Stimulated activated CD4-positive, alpha-beta T cell treated with anti-CD3 and anti-CD28 coated beads, Interleukin-12 subunit alpha, Interleukin-12 subunit beta, amount 100 ng/mL, for 48 hours (primary cell): ENCODE measurements at places on chromosomes 3 and 15.

DNA sequence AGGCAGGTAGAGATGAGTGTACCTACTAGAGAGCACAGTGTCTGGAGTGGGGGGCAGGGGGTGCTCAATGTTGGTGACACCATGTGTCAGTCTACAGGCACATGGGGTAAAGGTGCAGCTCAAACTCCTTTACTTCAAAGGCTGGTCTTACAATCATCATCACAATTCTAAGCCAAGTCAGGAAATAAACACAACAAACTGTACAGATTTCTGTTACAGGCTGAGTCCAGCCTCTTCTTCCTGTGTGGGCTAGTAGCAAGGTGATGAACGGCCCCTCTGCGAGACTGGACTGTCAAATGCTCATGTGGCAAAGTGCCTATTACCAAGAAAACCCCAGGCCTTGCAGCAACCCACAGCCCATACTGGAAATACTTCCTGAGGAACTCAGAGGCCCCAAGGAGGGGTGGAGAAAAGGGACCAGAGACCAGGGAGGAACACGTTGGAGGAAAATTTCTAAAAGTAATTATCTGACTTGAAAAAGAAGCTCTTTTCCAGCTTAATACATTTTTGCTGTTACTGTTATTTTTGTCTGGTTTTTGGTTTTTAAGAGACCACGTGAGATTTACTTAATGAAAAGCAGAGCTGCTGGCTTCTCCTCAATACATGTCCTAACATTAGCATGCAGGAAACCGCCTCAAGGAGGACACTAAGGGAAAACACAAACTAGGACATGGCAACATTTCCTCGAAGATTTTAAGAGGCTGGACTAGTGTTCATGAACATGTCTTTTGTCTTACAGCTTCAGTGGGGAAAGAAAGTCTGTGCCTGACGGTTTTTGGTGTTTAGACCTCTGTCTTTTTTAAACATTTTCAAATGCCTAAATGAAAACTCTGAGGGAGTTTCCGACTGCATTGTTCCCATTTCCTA is 29.5 kb downstream of the TBC1D2B start:
- no peak for DNase-seq

DNA sequence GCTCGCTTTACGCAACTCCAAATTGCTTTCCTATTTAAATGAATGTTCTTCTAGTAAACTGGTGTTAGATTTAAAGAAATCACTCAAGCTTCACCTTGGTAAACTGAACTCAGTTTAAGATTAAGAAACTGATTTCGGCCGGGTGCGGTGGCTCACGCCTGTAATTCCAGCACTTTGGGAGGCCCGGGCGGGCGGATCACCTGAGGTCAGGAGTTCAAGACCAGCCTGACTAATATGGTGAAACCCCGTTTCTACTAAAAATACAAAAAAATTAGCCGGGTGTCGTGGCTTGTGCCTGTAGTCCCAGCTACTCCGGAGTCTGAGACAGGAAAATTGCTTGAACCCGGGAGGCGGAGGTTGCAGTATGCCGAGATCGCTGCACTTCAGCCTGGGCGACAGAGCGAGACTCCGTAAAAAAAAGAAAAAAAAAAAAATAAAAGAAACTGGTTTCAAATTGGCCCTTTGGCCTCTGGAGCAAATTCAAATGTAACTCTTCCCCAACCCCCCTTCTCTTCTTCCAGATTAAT is 1.7 kb downstream of the SKIL start:
- DNase-seq: no peak

DNA sequence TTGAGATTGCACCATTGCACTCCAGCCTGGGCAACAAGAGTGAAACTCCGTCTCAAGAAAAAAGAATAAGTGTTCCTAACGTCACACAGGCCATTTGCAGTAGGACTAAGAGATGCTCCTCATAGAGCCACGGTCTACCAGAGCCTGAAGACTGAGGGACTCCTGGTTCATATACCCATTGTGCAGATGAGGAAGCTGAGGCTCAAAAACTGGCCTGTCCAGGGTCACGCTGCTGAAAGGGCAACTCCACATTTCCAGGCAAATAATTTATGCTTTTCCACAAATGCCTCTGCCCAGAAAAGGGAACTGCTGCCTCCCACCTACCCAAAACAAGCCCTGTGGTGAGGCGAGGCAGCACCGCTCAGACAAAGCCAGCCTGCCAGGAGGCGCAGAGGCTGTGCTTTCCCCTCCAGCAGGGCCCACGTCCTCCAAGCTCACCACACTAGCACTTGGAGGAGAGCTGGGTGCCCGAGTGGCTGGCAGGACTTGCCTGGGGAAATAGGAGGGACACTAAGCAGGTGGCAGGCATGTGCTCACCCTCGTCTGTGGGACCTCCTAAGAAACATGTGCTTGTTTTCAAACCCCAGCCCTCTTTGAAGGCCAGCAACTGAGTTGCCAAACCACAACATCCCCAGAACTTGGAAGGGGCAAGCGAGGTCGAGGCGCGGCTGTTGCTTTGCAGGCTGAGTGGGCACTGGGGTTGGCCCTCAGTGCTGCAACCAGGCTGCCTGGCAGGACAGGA is 195.6 kb downstream of the XXYLT1 start:
- no peak for DNase-seq

DNA sequence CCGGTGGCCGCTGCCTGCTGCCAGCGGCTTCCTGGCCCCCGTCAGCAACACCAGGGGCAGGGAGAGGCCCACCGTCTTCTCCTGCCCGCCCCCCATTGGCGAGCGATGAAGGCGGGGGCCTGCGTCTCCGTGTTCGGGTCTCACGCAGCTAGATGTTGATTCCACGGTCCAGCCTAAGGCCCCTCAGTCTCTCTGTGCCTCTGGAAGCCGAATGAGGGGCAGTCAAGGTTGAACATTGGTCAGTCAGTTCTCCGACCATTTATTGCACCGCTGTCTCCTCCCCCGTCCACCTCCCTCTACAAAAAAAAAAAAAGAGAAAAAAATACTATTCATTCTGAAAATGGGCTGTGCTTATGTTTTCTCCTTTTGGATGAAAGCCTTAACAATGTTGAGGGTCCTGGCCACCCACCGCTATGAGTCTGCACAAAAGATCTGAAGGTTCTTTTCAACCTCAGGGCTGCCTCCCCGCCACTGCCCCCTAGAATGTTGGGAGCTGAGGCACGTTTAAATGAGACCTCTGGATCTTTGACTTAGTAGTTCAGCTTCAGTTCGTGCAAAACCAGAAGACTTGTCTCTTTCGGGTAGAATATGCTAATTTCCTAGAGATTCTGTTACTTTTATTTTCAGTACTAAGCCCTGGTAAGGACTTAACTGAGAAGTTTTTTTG is 736 bp downstream of the IREB2 start:
- DNase-seq: no peak

- no peak for DNase-seq
These were observed 28.7 kb downstream of the ATP1B3 start for GRCh38 chr3:141905129-141905528.

- DNase-seq: no peak
These were observed 541.1 kb downstream of the AGBL1 start for GRCh38 chr15:86620641-86621349.

DNA sequence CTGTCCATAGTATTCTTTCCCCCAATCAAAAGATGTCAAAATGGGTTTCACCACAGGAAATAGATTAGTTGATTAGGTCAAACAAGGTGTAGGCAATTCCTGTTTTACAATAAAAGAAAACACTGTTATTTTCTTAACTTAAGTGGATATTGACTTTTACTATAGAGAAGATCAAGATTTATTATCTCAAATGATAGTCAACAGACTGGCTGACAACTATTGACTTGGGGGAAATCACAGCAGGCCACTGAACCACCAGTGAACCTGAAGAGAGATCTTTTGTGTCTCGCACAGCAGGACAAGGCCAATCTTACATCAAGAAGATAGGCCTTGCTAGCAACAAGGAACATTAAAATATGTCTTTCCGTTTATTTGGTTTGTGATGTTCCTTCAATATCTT is 1187.6 kb downstream of the SI start:
- no peak for DNase-seq

- DNase-seq: no peak
These were observed 37.5 kb downstream of the GAP43 start for GRCh38 chr3:115660646-115661337.

DNA sequence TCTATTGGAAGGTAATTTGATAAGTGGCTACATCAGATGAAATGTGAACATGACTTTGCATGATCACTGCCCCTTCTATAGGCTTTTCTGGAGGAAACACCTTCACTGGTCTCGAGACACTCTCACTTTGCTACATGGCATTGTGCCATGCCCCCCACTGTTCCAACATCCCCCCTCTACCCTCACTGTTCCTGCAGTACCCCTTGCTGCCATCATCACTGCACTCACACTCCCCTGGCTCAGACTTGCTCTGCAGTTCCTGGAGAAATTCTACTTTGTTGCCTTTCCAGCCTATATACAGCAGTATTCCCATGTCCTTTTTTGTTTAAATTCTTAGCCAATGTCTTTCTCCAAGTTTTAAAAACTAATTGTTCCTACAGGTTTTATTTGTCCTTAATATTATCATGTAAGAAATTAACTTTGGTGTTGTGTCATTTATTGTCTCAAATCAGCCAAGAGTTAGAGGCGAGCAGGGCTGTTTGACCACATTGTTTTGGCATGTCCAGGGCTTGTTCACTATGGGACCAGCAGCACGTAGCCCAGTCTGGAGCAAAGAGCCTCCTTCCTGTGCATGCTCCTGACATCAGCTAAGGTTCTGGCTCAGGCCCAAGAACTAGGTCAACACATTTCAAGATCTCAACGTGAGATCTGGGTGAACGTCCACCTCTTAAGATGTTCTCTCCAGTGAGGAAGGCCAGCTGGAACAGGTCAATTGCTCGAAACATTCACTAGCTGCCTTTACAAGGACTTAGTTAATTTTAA is 246.4 kb downstream of the SLC9A9 start:
- DNase-seq: no peak
